ENCODE measurements at places on chromosomes 5 and 9.
A peak's percentile ranks its signal among the peaks of the same experiment; 100 is the strongest.

- no peak for DNase-seq
These were observed 89.2 kb upstream of the IRX4 start for GRCh38 chr5:1971944-1972343.

DNA sequence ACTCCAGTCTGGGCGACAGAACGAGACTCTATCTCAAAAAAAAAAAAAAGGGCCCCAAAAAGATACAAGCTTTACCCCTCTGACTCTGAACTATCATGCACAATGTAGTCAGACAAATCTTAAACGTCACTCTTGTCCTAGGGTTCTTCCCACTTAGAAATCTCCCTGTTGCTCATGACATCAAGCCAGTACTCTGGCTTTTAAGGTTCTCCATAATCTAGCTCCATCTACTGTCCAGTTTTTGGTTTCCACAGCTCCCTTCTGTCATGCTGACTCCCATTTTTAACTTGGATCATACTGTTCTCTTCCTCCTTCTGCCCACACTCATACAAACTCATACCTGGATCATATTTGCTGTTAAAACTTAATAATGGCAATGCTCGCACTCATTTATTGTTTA is 156.7 kb upstream of the TLX3 start:
- peak; percentile 27 for DNase-seq

GRCh38 chr9:129136446-129137035 is 25.3 kb downstream of the PTPA start:
- DNase-seq: no peak

- no peak for DNase-seq
These were observed 25.0 kb upstream of the ACO1 start for GRCh38 chr9:32359452-32359851.

- peak; percentile 33 for DNase-seq
These were observed 4.4 kb upstream of the ST6GALNAC6 start for GRCh38 chr9:127903557-127904475.

- no peak for DNase-seq
These were observed 64.8 kb downstream of the CARTPT start for GRCh38 chr5:71783891-71784290.

DNA sequence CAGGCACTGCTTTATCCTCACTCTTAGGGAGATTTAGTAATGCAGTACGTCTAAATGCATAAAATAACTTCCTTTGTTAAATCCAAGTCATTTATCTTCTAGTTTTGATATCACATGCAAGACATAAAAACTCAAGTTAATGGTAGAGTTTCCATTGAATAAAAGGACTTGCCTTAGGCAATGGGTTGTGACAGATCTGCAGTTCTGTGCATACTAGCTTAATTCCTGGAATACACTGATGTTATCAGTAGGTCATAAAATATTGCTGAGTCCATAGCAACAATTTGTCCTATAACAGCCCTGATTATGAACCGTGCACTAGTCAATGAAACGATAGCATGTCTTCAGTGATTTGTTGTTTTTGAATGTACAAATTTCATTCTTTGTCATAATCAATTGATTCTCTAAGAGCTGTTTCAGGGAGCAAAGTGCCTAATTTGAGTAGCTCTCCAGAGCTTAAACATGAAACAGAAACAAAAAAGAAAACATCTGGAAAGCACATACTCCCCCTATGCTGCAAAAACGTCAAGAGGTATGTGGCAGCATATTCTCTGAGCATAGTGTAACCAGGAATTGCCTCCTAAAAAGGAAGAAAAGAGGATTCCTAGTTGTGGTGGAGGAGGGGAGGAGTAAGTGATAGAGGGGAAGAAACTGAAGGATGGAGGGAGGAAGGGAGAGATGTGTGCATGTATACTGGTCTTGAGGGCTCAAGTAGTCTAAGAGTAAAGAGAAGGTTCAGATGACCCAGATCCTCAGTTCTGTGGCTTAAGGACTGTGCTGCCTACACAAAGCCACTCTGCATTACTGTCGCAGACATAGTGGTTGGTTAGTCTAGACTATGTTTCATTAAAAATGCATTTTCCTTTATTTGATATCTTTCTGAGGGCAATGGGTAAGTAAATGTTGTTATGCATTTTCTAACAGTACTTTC is 589.2 kb downstream of the PRR16 start:
- DNase-seq: peak; percentile 41

DNA sequence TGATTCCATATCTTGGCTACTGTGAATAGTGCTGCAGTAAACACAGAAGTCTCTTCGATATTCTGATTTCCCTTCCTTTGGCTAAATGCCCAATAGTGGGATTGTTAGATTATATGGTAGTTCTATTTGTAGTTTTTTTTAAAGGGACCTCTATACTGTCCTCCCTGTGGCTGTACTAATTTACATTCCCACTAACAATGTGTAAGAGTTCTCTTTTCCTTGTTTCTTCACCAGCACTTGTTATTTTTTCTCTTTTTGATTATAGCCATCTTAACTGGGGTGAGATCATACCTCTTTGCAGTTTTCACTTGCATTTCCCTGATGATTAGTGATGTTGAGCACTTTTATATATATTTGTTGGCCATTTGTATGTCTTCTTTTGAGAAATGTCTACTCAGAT is 102.0 kb downstream of the CARTPT start:
- no peak for DNase-seq

GRCh38 chr5:142069606-142070399 is 38.8 kb upstream of the NDFIP1 start:
- no peak for DNase-seq

- DNase-seq: peak; percentile 93
These were observed 69.1 kb downstream of the PPARGC1B start for GRCh38 chr5:149799119-149799623.

GRCh38 chr9:126777733-126778132 is 27.1 kb upstream of the ZBTB43 start:
- DNase-seq: no peak

GRCh38 chr5:97297063-97297703 is 114.1 kb upstream of the RIOK2 start:
- DNase-seq: peak; percentile 18

DNA sequence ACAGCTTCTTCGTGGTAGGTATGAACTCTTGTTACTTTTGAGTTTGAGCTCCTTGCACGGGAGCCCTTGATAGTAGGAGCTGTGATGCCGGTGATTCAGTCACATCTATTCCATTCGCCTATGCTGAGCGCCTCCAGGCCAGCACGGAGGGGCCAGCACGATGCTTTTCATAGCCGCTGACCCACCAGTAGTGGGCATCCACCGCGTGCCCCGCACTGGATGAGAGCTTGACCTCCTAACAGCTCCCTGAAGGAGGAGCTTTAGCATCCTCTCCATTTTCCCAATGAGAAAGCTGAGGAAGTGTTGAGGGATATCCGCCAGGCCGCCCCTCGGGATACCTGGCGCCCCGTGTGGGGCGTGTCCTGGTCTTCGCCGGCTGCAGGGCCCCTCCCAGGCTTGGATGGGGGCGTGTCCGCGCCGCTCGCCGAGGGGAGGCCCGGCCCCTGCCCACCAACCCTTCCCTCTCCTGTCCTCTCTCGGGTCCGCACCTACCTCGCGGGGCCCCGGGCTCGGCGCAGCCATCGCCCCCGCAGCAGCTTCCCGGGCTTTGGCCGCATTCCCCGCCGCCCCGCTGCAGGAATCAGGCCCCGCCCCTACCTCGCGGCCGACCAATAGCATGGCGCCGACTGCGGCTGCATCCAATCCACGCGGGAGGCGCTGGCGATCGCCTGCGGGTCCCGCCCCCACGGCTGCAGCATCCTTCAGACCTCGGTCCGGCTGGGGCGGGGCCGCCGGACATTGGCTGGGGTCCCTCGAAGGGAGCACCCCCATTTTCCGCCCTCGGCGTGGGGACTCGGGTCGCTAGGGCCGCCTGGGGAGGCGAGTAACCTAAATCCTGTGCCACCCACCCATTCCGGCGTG is at the start of gene PIP5KL1:
TSS of gene PIP5KL1 (minus strand) at position 547 of the 861 bp plus-strand sequence. CDS start at position 522, 25 bp downstream.
- peak; percentile 84 for DNase-seq

GRCh38 chr5:151222790-151223446 is 974 bp downstream of the CCDC69 start:
- DNase-seq: no peak

DNA sequence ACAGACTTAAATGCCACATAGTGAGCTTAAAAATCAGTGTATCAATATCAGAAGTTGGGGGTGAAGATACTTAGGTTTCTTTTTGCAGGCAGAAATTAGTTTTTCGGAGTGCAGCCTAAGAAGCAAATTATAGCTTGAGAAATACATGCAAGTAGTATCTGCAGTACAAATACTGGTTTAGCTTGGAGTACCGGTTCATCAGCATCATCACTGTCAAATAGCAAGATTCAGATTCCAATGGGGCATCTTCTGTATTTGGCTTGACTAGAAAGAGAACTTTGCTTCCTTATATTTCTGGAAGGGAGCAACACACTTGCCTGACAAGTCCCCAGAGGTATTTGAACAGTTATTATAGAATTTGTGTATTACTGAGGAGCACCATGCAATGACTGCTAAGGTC is 19.8 kb downstream of the SLC31A1 start:
- no peak for DNase-seq

- DNase-seq: peak; percentile 50
These were observed 50.6 kb downstream of the LRRTM2 start for GRCh38 chr5:138824516-138824915.

DNA sequence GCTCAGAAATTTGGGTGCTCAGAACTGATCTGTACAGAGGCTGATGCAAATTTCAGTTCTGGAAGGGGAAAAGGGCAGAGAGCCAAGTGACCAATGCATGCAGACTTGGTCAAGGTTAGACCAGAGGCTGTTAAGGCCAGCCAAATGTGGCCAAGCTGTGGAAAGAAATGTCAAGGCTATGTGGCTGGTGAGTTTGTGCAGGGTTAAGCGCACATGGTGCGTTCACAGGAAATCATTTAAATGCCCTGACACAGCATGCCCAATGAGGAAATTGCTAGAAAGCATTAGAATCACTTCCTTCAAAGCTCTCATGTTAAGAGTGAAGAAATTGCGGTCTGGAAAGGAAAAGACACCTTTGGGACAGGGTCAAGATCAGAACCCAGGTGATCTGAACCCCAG is 58.0 kb downstream of the PTPN3 start:
- DNase-seq: no peak

- peak; percentile 10 for DNase-seq
These were observed 111.7 kb upstream of the NEK6 start for GRCh38 chr9:124146031-124146561.

- DNase-seq: peak; percentile 23
These were observed 50.9 kb upstream of the HSPB3 start for GRCh38 chr5:54404568-54404967.

- no peak for DNase-seq
These were observed 4.4 kb upstream of the SNX2 start for GRCh38 chr5:122770477-122770876.

All from fibroblast of villous mesenchyme (primary cell).